ENCODE measurements at places on chromosomes 12 and 14.

DNA sequence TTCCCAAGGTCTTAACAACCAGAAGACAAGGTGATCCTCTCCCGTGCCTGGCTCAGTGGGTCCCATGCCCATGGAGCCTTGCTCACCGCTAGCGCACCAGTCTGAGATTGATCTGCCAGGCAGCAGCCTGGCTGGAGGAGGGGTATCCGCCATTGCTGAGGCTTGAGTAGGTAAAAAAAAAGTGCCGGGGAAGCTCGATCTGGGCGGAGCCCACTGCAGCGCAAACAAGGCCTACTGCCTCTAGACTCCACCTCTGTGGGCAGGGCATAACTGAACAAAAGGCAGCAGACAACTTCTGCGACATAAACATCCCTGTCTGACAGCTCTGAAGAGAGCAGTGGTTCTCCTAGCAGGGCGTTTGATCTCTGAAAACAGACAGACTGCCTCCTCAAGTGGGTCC, 104.0 kb downstream of the C14orf39 start:
- DNase-seq = no peak

DNA sequence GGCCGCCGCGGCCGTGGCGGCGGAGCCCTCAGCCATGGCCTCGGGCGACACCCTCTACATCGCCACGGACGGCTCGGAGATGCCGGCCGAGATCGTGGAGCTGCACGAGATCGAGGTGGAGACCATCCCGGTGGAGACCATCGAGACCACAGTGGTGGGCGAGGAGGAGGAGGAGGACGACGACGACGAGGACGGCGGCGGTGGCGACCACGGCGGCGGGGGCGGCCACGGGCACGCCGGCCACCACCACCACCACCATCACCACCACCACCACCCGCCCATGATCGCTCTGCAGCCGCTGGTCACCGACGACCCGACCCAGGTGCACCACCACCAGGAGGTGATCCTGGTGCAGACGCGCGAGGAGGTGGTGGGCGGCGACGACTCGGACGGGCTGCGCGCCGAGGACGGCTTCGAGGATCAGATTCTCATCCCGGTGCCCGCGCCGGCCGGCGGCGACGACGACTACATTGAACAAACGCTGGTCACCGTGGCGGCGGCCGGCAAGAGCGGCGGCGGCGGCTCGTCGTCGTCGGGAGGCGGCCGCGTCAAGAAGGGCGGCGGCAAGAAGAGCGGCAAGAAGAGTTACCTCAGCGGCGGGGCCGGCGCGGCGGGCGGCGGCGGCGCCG, 381 bp downstream of the YY1 start:
- no peak for DNase-seq

DNA sequence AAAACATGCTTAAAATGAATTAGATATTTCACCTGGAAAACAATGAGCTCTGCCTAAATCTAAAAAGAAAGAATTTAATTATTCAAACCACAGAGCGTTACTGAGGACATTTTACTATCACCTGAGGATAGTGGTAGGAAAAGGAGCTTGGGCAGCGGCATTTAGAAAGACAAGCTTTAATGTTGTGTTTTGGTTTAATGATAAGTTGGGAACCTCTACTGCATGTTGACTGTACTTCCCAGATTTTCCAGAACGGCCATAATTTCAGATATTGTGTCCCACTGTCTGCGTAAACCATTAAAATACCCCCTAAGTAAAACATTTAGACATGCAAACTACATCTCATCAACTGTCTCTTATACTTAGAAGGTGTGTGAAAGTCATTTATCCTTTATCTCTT, 55.4 kb downstream of the CPM start:
- DNase-seq = no peak

GRCh38 chr12:87671757-87672156, 357.4 kb downstream of the C12orf50 start:
- DNase-seq = no peak

DNA sequence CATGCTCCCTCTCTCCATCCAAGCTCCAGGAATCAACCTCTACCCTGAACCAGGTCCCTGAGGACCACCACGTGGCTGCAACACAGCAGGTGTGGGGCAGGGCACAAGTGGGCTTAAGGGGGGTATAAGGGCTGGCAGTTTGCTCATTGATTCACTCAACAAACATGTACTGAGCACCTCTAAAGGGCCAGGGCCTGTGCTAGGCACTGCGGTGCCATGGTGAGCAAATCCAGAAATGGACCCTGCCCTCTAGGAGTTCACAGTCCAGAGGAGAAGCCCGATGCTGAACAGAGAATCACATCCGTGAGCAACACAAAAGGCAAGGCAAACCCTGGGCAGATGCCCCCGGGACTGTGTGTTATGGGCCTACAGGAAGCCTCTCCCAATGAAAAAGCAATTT, 6.5 kb upstream of the AQP2 start:
- no peak for DNase-seq

DNA sequence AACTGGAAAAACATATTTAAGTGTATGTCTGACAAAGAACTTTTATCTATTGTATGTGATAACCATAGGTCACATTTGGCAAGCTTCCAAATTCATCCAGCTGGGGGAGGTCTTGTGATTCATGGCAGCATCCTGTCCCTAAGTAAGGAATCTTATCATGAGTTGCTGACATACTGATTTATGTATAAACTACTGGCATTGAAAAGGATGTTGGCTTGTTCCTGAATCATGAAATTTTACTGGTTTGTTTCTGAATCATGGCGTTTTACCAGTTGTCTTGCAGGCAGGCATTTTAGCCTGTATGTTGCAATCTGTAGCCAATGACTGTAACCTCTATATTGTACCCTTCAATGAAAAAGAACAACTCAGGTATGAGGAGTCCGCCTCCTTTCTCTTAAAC, 244.8 kb downstream of the IPO8 start:
- DNase-seq = no peak

DNA sequence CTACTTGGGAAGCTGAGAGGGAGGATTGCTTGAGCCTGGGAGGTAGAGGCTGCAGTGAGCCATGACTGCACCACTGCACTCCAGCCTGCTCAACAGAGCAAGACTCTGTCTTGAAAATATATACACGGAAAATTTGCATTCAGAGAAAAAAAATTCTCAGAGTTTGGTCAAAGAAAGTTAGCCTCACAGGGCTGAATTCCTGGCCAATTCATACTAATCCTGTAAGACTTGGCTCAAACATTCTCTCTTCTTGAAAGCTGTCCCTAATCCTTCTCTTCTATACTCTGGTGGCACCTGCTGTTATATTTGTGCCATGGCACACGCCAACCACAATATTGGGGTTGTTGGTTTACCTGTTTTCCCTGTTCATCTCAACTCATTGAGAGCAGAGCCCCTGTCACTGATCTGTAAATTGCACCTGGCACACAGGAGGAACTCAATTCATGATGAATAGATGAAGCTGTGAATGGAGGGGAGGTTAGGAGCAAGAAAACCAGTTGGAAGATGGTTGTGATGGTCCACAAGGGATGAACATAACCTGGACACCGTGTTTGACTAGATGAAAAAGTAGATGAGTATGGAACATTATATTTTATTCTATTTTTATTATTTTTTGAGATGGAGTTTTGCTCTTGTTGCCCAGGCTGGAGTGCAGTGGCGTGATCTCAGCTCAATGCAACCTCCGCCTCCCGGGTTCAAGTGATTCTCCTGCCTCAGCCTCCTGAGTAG, 36.8 kb upstream of the SPTSSA start:
- no peak for DNase-seq

Measured in stimulated activated CD8-positive, alpha-beta memory T cell treated with anti-CD3 and anti-CD28 coated beads, Interleukin-15, amount 100 ng/mL, for 48 hours (primary cell).